ENCODE measurements at places on chromosomes 11 and 22.

DNA sequence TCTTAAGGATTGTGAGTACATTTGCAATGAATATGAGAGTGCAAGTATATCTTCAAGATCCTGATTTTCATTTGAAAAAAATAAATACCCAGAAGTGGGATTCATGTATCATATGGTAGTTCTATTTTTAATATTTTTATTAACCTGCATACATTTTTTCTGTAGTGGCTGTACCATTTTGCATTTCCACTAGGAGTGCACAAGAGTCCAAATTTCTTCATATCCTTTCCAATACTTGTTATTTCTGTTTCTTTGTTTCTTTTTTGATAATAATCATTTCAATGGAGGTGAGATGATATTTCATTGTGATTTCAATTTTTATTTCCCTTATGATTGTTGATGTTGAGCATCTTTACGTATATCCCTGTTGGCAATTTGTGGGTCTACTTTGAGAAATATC is 759.8 kb upstream of the CNTN5 start:
- DNase-seq = no peak

GRCh38 chr11:32033491-32033890 is 57.4 kb upstream of the RCN1 start:
- no peak for DNase-seq

DNA sequence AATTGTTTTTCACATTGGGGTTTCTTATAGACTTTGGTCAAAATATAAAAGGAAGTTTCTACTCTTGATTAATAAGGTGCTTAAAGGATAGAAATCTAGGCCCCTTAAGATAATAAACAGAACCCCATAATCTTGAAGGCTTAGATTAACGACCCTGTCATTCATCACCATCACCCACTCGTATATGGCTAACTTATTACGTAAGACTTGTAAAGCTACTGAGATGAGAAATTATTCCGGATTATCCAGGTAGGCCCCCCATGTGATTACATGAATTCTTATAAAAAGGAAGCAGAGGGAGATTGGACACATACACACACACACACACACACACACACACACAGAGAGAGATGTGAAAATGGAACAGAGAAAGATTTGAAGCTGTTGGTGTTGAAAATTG is 1489.2 kb upstream of the TENM4 start:
- no peak for DNase-seq

DNA sequence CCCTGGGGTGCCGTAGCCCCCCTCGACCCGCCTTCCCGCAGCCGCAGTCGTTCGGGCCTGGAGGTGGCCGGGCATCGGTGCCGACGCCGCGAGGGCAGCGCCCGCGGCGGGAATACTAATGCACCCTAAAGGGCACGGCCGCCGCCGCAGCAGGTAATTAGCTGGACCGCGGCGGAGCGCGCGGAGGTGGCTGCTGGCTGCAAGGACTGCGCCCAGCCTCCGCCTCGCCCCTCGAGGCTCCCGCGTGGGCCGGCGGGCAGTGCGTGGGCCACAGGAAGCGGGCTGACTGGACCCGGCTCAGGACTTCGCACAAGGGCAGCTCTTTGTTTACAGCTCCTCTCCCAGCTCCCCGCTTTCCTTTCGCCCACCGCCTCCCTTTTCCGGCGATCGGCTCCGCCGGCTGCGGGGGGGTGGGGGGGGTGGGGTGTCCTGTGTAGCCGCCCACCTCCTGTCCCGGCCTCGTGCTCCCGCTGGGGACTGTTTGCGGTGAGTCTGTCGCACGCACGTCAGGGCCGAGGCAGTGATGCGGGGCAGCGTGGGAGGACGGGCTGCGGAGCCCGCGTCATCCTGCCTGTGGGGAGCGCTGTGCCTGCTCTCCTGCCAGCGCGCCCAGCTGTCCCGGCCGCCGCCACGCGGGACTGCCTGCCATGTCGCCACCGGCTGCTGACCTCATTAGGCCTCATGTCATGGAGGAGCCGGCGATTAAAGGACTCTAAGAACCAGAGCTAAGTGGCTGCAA is 53.2 kb downstream of the GRIK4 start:
- DNase-seq = no peak

GRCh38 chr11:65468874-65469333 is 29.9 kb upstream of the MALAT1 start:
- no peak for DNase-seq

- DNase-seq = no peak
Measured at GRCh38 chr22:49305214-49305965, 522.3 kb downstream of the BRD1 start.

GRCh38 chr22:38271927-38272372 is 860 bp downstream of the TMEM184B start:
- DNase-seq = no peak
